ENCODE measurements at places on chromosomes 2 and 18.

GRCh38 chr2:109148117-109148746 lies 19.2 kb downstream of the SH3RF3 start:
- no peak for DNase-seq

DNA sequence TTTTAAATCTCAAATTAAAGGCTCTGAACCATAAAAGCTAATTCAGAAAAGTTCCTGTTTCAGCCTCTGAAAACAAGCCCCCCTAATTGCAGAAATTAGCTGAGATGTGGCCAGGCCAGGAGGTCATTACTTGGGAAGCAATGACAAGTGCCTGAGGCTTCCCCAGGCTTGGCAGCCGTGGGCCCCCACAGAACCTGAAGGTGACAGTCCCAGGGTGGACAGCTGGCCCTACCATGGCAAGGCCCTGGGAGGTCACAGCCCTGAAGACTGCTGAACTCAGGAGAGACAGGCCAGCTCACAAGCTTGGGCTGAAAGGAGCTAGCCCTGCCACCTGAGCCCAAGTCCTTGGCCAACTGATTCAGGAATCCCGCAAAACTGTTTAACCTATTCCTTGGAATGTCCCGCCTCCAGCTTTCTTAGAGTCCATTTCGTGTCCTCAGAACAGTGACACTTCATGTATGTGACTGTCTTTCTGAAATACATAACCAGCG lies 54.3 kb upstream of the PKDCC start:
- no peak for DNase-seq

DNA sequence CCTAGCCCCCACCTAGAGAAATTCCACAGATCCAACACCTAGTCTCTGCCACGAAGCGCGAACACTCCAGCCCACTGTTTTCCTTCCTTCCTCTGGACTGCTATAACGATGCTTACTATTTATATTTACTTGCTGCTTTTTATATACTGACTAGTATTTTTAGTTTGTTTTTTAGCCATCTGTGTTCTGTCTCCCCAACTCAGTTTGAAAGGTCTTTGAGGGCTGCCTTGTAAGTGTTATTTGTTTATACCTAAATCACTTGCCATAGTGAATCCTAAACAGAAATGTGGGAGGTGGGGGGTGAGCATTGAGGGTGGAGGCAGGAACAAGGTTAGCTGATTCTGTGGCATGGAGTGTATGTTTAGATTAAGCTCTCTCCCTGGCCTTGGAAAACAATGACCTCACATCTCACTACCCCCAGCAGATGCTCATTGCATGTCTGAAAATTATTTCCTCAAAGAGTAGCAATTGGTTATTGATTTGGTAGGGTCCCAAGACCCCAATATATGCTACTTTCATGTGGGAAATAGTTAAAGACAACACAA lies 1.1 kb upstream of the NCKAP5 start:
- no peak for DNase-seq

GRCh38 chr2:16738361-16739225 lies 73.0 kb upstream of the CYRIA start:
- DNase-seq, result no peak

DNA sequence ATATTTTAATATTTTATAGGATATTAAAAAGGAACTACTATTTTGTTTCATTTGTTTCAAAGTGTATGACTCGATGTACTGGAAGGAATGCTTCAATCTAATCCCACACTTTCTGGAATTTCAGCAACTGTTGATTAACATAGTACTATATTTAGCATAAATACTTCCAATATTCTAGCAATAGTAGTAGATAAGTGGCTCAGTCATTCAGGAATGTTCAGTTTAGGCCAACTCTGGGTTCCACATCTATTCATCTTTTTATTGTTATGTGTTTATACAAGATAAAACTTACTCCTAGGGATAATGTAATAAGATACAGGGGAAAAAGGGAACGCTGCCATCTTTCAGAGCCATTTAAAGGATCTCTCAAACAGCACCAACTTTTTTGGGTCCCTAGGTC lies 22.3 kb upstream of the ORC2 start:
- no peak for DNase-seq

GRCh38 chr2:119649364-119649917 lies 29.6 kb upstream of the TMEM177 start:
- DNase-seq, result no peak

DNA sequence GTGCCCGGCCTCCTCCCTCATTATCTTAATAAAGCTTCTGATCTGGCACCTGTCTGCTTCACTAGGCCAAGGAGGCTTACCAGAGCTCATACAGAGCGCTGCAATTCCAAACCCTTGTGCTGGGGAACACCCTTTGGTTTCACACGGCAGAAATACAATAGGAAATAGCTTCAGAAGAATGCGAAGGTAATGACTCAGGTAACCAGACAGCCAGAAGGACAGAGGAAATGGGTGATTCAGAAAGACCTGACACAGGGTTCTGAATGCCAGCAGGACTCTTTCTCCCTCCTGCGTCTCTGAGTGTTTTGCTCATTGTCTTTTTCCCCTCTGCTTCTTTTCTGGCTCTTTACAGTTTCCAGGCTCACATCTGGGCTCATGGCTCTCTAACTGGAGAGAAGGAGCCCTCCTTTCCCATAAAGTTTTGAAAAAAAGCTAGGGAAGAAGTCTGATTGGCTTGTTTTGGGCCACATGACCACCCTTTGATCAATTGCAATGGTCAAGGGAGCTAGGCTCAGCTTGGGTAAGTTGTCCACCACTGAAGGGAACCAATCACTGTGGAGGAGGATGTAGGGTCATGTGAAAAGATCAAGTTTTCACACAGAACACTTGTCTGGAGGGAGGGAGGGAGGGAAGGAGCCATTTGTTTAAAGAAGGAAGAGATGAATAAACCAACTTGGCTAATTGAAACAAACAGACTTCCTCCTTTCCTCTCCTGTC lies 90.5 kb upstream of the UPP2 start:
- no peak for DNase-seq

GRCh38 chr2:145289946-145290345 lies 770.0 kb upstream of the ZEB2 start:
- no peak for DNase-seq

DNA sequence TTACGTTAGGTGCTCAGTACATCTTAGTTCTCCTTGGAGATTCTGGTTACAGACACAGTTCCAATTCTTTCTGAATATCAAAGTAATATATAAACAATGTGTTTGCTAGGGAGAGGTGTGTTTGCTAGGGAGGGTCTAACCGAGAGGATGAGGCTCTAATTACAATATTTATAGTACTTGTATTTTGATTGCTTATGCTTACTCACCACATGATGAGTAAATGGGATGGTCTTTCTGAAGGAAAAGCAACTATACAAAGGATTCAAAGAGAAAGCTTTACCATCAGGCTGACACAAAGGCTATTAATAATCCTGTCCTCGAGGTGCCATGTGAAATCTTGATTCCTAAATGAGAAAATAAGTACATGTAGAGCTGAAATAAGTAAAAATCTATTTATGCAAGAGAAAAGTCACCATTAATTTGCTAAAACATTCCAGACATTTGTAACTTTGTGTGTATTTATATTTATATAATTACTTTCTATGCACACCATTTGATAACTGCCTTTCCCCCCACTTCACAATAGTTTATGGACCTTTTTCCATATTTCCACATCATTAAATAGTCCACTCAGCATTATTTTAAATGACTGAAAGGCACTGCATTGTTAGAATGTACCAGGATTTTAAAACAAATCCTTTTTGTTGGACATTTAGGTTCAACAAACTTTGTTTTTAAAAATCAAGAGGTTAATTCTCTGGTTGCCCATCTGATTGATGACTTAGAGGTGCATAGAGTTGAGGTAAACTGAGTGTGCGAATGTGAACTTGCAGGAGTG lies 94.5 kb upstream of the FN1 start:
- no peak for DNase-seq

DNA sequence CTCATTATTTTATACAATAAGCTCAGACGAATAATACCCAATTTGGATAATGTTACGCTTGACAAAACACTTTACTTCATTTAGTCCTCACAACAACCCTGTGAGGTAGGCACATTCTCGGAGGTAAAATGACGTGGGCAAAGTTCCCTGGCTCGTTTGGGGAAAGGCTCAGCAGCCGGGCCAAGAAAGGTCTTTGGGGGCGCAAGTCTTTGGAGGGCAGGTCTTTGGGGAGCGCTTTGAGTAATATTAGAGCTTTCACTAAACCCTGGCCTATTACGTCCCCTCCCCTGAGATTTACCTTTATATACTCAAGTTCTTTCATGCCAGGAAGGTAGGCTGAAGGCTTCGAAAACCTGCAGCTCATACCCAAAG lies 427 bp downstream of the RBKS start:
- DNase-seq, result no peak

GRCh38 chr18:80074697-80075096 lies 34.4 kb upstream of the ADNP2 start:
- DNase-seq, result no peak

GRCh38 chr2:129193961-129194360 lies 785.5 kb upstream of the RAB6C start:
- no peak for DNase-seq

DNA sequence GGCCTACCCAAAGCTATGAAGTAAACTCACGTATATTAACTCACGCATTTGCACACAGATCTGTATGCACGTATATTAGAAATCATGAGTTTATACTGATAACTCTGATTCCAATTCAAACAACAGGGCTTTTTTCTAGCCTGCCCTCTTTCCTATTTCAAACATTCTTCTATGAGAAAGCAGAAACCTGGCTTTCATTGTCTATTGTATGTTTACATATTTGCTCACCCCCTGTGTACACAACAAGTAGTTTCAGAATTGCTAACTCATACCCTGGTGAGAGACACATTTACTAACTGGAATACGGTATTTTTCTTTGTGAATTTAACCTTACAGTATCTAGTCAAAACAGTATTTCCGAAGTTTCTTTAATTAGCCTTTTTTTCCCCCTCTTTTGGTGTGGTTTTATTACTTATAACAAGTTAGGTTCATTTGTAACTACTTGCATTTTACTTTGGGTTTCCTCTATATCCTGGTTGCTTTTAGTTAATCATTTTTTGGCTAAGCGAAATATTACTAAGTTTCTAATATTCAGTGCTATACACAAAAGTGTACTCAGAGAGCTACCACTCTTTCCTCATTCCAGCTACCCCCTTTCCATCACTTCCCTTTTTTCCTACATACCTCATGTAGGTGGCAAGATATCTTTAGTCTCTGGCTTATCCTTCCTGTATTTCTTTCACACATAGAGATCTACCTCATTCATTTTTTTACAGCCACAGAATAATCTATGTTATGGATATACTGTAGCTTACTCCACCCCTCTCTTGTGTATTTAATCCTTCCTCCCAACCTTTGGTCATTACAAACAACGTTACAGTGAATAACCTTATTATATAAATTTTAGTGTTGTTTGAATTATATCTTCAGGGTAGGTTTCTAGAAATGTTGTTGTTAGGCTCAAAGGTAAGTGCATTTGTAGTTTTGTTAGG lies 112.7 kb upstream of the BCL2L11 start:
- no peak for DNase-seq

DNA sequence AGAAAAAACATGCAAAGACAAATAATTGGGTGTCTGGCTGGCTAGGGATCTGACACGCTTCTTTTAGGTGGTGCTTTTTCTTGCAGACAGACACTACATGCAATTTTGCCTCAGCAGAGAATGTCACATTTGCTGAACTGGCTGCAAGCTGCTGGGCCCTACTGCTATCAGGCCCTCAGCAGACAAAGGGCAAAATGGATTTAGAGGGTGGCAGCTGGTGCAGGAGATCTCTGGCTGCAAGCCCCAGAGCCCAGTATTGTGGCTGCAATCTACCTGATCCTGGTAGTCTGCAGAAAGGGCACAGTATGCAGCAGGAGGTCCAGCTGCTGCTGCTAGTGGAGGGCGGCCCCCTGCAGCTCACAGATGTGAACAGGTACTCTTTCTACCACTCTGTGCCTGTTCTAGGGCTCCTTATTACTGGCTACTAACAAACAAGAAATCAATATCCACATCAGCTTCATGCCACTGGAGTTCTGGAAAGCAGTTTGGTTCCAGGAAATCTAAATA lies 796.7 kb upstream of the CELF4 start:
- DNase-seq, result no peak

GRCh38 chr2:47181176-47181575 lies 26.1 kb upstream of the STPG4 start:
- no peak for DNase-seq

- DNase-seq, result no peak
Observed at GRCh38 chr2:39954346-39954745, 175.3 kb upstream of the THUMPD2 start.

GRCh38 chr18:39345321-39345720 lies 1779.7 kb upstream of the CELF4 start:
- DNase-seq, result no peak

GRCh38 chr18:21701621-21702020 lies 3.0 kb downstream of the ABHD3 start:
- DNase-seq, result no peak

GRCh38 chr18:44374966-44375365 lies 305.7 kb upstream of the SETBP1 start:
- DNase-seq, result no peak

All from stimulated activated CD8-positive, alpha-beta memory T cell treated with anti-CD3 and anti-CD28 coated beads, Interleukin-4, amount 100 ng/mL, for 1 hour (primary cell).